ENCODE measurements at places on chromosomes 16 and 17.

- DNase-seq, result peak; percentile 45
These were observed 1.4 kb upstream of the SLC5A11 start for GRCh38 chr16:24844101-24845030.

GRCh38 chr16:23452572-23453337 is at the start of gene COG7:
TSS of gene COG7 (minus strand) at chr16:23453189. CDS start at chr16:23452994, 195 bp downstream.
- DNase-seq, result peak; percentile 92

DNA sequence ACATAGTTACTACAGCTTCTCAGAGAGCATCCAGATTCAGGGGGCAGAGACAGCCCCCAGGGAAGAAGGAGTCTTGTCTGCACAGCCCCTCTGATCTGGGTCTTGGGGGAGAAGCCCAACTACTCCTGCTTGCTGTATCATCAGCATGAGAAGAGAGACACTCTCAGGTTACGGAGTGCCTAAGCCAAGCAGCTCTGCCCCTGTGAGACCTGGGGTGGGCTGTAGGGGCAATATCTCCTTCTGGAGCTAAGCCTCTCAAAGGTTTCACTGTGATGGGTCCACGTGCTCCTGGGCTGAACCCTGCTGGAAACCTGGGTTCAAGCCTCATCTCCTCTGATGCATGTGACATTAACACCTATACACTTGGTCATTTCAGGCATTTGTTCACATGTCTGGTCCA is 123.2 kb downstream of the CPPED1 start:
- DNase-seq, result no peak

DNA sequence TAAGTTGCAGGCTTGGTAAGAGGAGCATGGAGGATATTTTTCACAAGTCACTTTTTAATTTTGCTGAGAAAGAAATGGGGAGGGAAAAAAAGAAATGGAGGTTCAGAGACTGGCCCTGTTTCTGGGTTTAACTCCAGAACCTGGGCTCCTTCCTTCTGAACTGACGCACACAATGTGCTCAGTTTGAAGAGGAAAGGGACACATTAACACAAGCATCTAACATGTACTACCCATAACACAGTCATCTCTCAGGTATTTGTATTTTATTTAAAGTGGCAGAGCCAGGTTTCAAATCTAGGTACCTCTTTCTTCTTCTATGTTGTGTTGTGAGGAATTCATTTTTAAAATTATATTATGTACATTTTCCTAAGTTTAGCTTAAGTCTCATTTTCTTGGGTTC is 5.3 kb upstream of the TMEM100 start:
- no peak for DNase-seq
